ENCODE measurements at places on chromosomes 5 and 9. TPM values are rescaled to one million over a fixed set of nuclear protein-coding genes. Genes with fewer than 3 reads are reported as not detected.

- no peak for DNase-seq
These were observed 51.3 kb upstream of the RGMB start for GRCh38 chr5:98722188-98722587.

GRCh38 chr9:37746448-37747270 lies 6.9 kb upstream of the TRMT10B start:
- DNase-seq, result no peak

DNA sequence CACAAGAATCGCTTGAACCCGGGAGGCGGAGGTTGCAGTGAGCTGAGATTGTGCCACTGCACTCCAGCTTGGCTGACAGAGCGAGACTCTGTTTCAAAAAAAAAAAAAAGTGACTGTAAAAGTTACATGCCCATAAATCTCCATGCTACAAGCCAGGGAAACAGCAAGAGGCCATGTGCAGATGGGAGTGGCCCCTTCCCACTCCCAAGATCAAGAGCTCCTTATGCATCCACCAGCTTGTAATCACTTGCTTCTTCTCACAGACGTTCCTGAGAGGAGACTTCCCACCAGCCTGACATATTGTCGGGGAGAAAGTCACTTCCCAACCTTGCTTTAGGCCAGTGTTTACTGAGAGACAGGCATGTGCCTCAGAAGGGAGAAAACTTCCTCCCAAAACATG lies 45.6 kb upstream of the N4BP3 start:
- no peak for DNase-seq

DNA sequence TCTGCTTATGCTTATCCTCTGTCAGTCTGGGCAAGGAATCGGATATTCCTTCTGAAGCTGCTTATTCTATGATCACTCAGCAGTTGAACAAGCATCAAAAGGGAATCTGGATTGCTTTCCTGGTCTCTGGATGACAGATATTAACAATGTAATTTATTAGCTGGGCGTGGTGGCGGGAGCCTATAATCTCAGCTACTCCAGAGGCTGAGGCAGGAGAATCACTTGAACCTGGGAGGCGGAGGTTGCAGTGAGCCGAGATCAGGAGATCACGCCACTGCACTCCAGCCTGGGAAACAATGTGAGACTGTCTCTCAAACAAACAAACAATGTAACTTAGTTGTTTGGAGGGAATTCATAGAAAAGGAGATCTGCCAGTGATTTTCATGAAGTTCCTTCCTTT lies 45.4 kb downstream of the DMRT1 start:
- DNase-seq, result no peak

DNA sequence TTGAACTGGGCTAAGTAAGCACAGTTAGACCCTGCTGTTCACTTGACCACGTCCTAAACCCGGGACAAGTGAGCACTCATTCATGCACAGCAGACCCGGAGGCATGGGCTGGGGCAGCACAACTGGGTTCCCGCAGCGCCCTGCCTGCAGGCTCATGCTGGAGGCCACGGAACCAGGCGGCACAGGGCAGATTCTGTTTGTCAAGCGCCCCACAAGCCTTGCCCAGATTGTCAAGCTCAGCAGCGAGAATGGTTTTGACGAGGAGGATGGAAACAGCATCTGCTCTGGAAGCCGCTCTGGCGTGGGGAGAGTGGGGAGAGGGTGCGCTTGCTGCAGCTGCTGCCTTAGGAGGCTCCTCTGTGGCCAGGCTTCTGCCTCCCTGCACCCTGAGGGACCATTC lies 32.7 kb downstream of the PRRT1B start:
- DNase-seq, result no peak

DNA sequence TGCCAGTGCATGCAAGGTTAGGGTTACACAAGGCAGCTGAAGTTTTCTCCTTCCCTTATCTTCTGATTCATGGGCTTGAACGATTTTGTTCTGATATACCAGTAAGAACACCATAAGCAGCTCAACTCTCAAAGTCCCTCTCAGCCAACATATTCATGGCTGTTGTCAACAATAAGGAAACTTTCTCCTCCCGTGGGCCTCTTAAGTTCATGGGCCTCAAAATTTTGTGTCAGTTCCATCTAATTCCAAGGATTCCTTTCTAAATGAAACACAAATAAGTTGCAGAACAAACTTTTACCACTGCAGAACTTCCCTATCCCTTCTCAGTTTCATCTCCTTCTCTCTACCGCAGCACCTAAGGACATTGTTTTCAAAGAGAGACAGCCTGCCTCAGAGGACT lies 23.6 kb upstream of the CAST start:
- DNase-seq, result no peak

ADAMTS2 gene
- 61.1 TPM for total RNA-seq
